Fibroblast of the aortic adventitia (primary cell): ENCODE measurements at places on chromosomes 5 and 9. TPM values are rescaled to one million over a fixed set of nuclear protein-coding genes. Genes with fewer than 3 reads are reported as not detected.

TMC1 gene
- 0.36 and 0.49 TPM in 2 replicates for total RNA-seq

DNA sequence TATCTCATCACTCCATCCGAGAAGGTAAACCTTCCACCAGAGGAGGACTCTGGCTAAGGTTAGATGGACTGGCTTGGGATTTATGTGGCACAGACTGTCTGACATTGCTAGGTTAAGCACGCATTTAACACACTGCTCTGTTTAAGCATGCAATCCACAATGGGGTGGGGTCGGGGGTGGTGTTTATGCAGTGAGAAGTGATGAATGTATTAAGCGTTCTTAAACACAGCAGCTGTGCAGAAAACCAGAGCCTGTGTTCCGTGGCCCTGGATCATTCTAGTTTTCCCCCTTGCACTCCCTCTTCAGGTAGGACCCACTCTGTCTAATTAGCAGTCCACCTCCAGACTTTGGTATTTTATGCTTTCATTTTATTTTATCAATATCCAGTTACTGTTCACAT lies 46.4 kb downstream of the STXBP1 start:
- DNase-seq = no peak

DNA sequence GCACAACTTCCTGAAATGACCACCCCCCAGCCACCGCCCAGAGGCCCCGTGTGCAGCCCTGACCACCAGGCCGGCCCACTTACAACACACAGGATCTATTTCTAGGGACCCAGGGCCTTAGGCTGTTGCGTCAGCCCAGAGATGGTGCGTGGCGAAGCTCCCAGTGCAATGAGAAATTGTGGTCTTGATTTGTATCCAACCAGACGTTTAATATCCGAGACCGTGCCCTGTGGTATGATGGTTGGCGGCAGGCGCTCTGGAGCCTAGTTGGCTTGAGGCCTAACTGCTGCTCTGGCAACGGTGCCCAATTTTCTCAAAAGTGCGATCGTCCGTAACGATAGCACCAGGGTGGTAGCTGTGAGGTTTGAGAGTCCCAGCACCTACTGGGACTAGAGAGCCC lies 32.6 kb upstream of the SLC6A19 start:
- DNase-seq = no peak

PAEP gene
- not detected in 2 replicates for total RNA-seq

WHRN gene
- 2.1 and 3.5 TPM in 2 replicates for total RNA-seq

C7 gene
- total RNA-seq = 2.4 and 762 TPM in 2 replicates

FOXD4L4 gene
- total RNA-seq = 0.09 TPM in 1 of 2 replicates, not detected in the other
